Smooth muscle cell of the coronary artery (primary cell): ENCODE measurements at places on chromosomes 12 and 14. TPM values are rescaled to one million over a fixed set of nuclear protein-coding genes. Genes with fewer than 3 reads are reported as not detected.

Gene RACGAP1
- 23.1 and 23.2 TPM in 2 replicates for total RNA-seq

Gene BIN2
- not detected in 2 replicates for total RNA-seq

Gene LRIG3
- 8.3 and 74.1 TPM in 2 replicates for total RNA-seq

Gene TRIP11
- total RNA-seq = 18.8 and 24.3 TPM in 2 replicates

Gene SERPINA9
- total RNA-seq = not detected in 2 replicates

Gene MRPL42
- total RNA-seq = 19.0 and 50.1 TPM in 2 replicates

Gene GUCY2C
- not detected in 2 replicates for total RNA-seq

Gene RERG
- total RNA-seq = 0.08 TPM in 1 of 2 replicates, not detected in the other

Gene OR6C2
- total RNA-seq = not detected in 2 replicates

Gene KRT6B
- not detected in 2 replicates for total RNA-seq

Gene KRT86
- total RNA-seq = 2.9 TPM in 1 of 2 replicates, not detected in the other

Gene PLCZ1
- not detected in 2 replicates for total RNA-seq

Gene SYT10
- total RNA-seq = not detected in 2 replicates

Gene CBLN3
- 1.6 and 7.4 TPM in 2 replicates for total RNA-seq

Gene ACSM4
- not detected in 2 replicates for total RNA-seq

Gene SOS2
- 7.7 and 16.8 TPM in 2 replicates for total RNA-seq

Gene STYK1
- 0.15 and 0.82 TPM in 2 replicates for total RNA-seq

Gene TPPP2
- total RNA-seq = not detected in 2 replicates

Gene HOXC6
- total RNA-seq = 0.35 TPM in 1 of 2 replicates, not detected in the other

Gene RSRC2
- total RNA-seq = 39.9 and 46.9 TPM in 2 replicates

Gene IL31
- total RNA-seq = not detected in 2 replicates

Gene IAPP
- total RNA-seq = not detected in 2 replicates

Gene IQSEC3
- 0.35 TPM in 1 of 2 replicates, not detected in the other for total RNA-seq

Gene KRT74
- not detected in 2 replicates for total RNA-seq

Gene IRAK4
- 9.0 and 12.0 TPM in 2 replicates for total RNA-seq

Gene TAS2R30
- 2.0 and 3.0 TPM in 2 replicates for total RNA-seq

Gene IGF1
- 6.7 TPM in 1 of 2 replicates, not detected in the other for total RNA-seq

Gene TMEM132D
- not detected in 2 replicates for total RNA-seq

Gene SIVA1
- 88.7 and 91.4 TPM in 2 replicates for total RNA-seq

Gene FOXA1
- not detected in 2 replicates for total RNA-seq

Gene AMN
- total RNA-seq = 0.23 TPM in 1 of 2 replicates, not detected in the other

Gene ANO2
- total RNA-seq = 0.82 TPM in 1 of 2 replicates, not detected in the other

Gene STAB2
- total RNA-seq = 0.15 TPM in 1 of 2 replicates, not detected in the other

Gene SYCP3
- 0.08 and 0.12 TPM in 2 replicates for total RNA-seq

Gene SLC7A8
- 0.15 and 16.1 TPM in 2 replicates for total RNA-seq
